Activated CD8-positive, alpha-beta memory T cell treated with anti-CD3 and anti-CD28 coated beads, Interleukin-2, amount 10 ng/mL, durations not matched to agents 7 days and 5 days (primary cell): ENCODE measurements at places on chromosomes 1 and 21. TPM values are rescaled to one million over a fixed set of nuclear protein-coding genes. Genes with fewer than 3 reads are reported as not detected.

DNA sequence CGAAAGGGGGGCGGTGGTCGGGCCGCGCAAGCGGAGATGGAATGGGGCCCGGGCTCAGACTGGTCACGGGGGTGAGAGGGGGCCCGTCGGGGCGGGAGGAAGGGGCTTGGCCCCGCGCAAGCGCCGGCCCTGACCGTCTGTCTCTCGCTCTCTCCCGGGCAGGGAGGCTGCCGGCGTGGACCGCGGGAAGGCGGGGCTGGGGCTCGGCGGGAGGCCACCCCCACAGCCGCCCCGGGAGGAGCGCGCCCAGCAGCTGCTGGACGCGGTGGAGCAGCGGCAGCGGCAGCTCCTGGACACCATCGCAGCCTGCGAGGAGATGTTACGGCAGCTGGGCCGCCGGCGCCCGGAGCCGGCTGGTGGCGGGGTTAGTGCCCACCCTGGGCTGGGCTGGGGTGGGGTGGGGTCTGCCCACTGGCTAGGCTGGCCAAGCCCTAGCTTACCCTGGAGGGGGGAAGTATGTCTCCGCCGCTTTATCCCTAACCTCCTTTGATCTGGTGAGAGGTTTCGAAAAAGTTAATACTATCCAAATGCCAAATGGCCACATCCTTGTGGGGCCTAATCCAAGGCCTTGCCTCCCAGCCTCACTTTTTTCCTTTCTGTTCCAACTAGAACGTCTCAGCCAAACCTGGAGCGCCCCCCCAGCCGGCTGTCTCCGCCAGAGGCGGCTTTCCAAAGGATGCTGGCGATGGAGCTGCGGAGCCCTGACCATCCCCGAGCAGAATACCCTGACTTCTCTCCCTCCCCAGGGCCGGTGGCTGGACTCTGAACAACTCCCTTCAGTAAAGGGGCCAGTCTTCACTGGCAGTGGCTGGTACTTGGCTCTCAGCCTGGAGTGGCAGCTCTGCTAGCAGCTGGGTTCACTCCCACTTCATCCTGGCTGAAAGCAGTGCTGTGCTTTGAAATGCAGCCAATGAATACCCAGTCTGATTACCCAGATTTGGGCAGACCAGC, 636 bp upstream of the YRDC start:
- H3K27ac ChIP-seq, result peak overlapping the region; percentile 88
- no peaks in the 10 kb centered on the region for H3K27me3 ChIP-seq
- H3K4me3 ChIP-seq, result peak overlapping the region; percentile 87
- DNase-seq, result no peak
- H3K36me3 ChIP-seq, result peaks cover 30% of the 10 kb centered on the region

DNA sequence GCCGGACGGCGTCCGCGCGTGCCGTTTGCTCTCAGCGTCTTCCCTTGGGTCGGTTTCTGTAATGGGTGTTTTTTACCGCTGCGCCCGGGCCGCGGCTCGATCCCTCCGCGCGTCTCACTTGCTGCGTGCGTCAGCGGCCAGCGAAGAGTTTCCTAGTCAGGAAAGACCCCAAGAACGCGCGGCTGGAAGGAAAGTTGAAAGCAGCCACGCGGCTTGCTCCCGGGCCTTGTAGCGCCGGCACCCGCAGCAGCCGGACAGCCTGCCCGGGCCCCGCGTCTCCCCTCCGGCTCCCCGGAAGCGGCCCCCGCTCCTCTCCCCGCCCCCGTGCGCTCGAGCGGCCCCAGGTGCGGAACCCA, 159.8 kb downstream of the RUNX1 start:
- H3K4me3 ChIP-seq, result peak overlapping the region; percentile 83
- peaks cover 42% of the 10 kb centered on the region for H3K4me1 ChIP-seq
- H3K36me3 ChIP-seq, result peaks cover 7% of the 10 kb centered on the region
- H3K27ac ChIP-seq, result peak overlapping the region; percentile 95
- peaks cover 9% of the 10 kb centered on the region for H3K27me3 ChIP-seq

The FMO1 gene
- not detected for total RNA-seq

DNA sequence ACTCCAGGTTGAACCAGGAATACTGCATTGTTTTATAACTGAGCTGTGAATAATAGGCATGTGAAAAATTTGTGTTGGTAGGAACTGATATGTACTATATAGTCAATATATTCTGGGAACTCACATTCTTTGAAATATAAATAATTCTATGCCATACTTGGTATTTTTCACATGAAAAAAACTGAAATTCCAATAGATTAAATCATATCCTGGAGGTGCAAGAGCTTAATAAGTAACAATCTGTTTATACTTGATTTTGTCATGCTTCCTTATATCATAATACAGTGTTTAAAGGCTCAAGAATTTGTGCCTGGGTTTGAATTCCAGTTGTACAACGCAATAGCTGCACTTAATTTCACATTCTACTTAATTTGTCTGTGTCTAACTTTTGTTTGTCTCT, 387.0 kb downstream of the USP25 start:
- no peak overlapping the region for H3K27ac ChIP-seq
- no peaks in the 10 kb centered on the region for H3K4me1 ChIP-seq
- no peak overlapping the region for H3K4me3 ChIP-seq
- DNase-seq, result no peak
- no peaks in the 10 kb centered on the region for H3K27me3 ChIP-seq

DNA sequence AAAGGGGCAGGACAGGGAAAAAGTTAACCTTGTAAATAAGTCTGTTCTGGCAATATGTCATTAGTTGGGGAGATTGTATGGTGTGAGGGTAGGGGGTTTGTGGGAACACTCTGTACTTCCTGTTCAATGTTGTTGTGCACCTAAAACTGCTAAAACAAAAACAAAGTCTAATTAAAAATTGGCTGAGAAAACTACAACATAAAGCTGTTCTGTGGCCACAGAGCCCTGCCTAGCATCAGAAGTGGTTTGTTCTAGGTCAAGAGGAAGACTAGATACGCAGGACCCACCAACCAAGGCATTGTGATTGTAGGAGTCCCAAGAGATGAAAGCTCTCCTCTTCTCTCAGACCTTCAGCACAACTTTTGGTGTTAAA, 81.0 kb upstream of the LRRC8D start:
- H3K4me1 ChIP-seq, result peaks cover 39% of the 10 kb centered on the region
- H3K36me3 ChIP-seq, result peaks cover 12% of the 10 kb centered on the region
- no peak for DNase-seq
- H3K27ac ChIP-seq, result peak overlapping the region; percentile 83
- H3K4me3 ChIP-seq, result peak overlapping the region; percentile 48

DNA sequence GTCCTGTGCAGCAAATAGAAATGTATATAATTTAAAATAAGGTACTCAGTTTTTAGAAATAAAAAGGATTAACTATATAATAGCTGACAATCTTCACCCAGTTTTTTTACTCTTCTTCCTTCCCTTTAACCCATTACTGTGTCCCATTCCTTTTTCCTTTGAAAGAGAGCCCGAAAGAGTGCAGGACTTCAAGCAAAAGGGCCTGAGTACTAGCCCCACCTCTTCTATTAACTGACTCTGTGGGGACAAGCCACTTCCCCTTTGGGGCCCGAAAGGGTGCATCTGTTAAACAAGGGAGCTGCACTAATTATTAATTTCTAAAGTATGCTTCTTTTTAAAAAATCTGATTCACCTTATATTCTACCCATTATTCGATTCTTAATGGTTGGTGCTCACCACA, 3.3 kb downstream of the USP24 start:
- H3K27me3 ChIP-seq, result no peaks in the 10 kb centered on the region
- peaks cover 63% of the 10 kb centered on the region for H3K4me1 ChIP-seq
- peak overlapping the region; percentile 89 for H3K27ac ChIP-seq
- peak overlapping the region; percentile 86 for H3K4me3 ChIP-seq
- peak; percentile 58 for DNase-seq

GRCh38 chr1:150273311-150273710, 721 bp downstream of the C1orf54 start:
- no peak for DNase-seq
- no peak overlapping the region for H3K27ac ChIP-seq
- no peaks in the 10 kb centered on the region for H3K27me3 ChIP-seq
- no peak overlapping the region for H3K4me3 ChIP-seq

DNA sequence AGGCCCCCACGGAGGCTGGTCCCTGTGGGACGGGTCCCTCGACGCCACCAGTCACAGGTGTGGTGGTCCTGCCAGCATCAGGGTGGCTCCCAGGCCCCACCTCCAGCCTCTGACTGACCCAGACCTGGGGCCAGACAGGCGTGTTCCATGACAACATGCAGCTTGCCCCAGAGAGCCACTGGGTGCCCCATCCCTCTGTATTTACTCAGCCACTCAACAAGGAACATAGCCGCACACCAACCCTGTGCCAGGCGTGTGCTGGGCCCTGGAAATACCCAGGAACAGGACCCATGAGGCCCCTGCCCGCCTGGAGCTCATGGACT, 65.4 kb downstream of the MATN1 start:
- no peaks in the 10 kb centered on the region for H3K4me1 ChIP-seq
- H3K36me3 ChIP-seq, result peaks cover 2% of the 10 kb centered on the region
- H3K4me3 ChIP-seq, result no peak overlapping the region
- H3K27ac ChIP-seq, result no peak overlapping the region
- no peak for DNase-seq

- peak overlapping the region; percentile 38 for H3K4me3 ChIP-seq
- DNase-seq, result peak; percentile 41
- H3K36me3 ChIP-seq, result peaks cover 53% of the 10 kb centered on the region
- peaks cover 73% of the 10 kb centered on the region for H3K27me3 ChIP-seq
- peaks cover 36% of the 10 kb centered on the region for H3K4me1 ChIP-seq
These were observed 25.5 kb downstream of the MAN1C1 start for GRCh38 chr1:25641931-25642573.

DNA sequence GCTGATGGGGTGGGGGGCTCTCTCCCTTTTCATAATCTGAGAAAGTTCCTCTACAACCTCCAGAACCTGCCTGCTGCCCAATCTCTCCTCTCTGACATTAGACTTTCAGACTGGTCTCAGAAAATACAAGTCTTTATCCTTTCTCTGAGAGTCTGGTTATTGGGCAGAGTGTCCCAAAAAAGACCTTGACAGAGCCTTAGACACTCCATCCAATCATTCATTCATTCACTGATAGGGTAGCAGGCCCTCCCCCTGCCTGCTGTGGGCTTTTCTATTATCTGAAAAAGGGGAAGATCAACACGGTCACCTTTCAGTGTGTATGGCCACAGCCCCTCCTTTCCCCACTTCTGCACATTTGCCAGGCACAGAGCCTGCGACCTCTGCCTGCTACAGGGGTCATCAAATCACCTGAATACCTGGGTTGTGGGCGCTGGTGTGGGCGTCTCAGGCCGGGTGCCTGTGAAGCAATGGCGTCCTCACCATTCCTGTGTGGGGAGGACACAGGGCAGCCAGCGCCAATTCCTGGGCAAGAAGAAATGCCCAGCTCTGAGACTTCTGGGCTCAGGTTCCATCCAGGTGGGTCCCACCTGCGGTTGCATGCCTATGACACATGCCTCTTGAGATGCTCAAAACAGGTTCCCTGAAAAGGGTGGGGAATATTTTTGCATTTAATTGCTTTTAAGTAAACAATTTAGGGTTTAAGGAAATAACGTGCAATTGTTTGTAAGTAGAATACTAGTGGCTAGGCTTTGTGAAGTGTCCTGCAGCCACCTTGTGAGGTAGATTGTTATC, 52.8 kb downstream of the ELK4 start:
- DNase-seq, result peak; percentile 30
- H3K4me1 ChIP-seq, result peaks cover 16% of the 10 kb centered on the region
- no peak overlapping the region for H3K4me3 ChIP-seq
- peaks cover 16% of the 10 kb centered on the region for H3K27me3 ChIP-seq
- H3K36me3 ChIP-seq, result no peaks in the 10 kb centered on the region
- no peak overlapping the region for H3K27ac ChIP-seq

DNA sequence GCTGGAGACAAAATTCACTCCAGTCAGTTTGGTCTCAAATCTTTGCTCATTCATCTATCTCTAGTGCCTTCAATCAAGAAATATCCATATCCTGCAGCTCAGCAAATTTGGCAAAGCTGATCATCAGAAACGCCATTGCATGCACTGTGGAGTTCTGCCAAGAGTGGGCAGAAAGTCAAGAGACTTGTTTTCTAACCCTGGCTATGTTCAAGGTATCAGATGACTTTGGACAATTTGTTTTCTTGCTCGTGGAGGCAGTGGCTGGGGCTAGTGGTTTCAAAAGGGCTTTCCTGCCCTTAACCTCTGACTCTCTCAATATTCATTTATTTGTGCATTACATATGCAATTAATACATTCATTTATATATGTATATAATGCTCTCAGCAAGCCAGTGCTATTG, 12.8 kb upstream of the LRRC52 start:
- no peak overlapping the region for H3K27ac ChIP-seq
- no peak for DNase-seq
- no peak overlapping the region for H3K4me3 ChIP-seq
- no peaks in the 10 kb centered on the region for H3K36me3 ChIP-seq
- H3K27me3 ChIP-seq, result peaks cover 40% of the 10 kb centered on the region

DNA sequence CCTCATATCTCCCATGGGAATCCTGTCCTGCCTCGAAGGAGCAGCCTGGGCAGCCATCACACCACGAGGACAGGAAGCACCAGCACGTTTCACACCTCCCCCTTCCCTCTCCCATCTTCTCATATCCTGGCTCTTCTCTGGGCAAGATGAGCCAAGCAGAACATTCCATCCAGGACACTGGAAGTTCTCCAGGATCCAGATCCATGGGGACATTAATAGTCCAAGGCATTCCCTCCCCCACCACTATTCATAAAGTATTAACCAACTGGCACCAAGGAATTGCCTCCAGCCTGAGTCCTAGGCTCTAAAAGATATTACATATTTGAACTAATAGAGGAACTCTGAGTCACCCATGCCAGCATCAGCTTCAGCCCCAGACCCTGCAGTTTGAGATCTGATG, 8.7 kb downstream of the SLAMF8 start:
- H3K4me1 ChIP-seq, result peaks cover 9% of the 10 kb centered on the region
- no peak for DNase-seq
- no peak overlapping the region for H3K4me3 ChIP-seq

The MR1 gene
- total RNA-seq, result 38.7 TPM

DNA sequence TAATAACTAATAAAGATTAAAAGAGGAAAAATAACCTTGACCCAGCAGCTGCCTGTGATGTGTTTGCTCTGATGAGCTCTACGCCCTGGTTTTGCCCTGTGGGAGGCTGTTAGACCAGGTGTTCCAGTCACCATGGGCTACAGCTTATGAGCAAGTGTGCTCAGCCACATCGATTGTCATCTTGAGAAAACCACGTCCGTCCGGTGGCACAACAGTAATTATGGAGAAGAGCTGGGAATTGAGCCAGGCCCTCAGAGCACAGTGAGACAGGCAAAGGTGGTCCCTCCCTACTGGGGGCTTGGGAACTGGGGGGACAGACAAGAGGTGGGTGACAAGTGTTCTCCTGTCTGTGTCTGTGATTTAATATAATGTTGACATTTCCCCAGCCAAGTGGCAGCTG, 420.5 kb downstream of the MATN1 start:
- H3K4me1 ChIP-seq, result no peaks in the 10 kb centered on the region
- no peaks in the 10 kb centered on the region for H3K27me3 ChIP-seq
- no peak overlapping the region for H3K4me3 ChIP-seq
- no peak for DNase-seq
- H3K36me3 ChIP-seq, result no peaks in the 10 kb centered on the region
- H3K27ac ChIP-seq, result no peak overlapping the region

GRCh38 chr1:228785366-228786330, 50.4 kb downstream of the RHOU start:
- no peak overlapping the region for H3K4me3 ChIP-seq
- H3K27me3 ChIP-seq, result peaks cover 8% of the 10 kb centered on the region
- DNase-seq, result no peak

- no peaks in the 10 kb centered on the region for H3K27me3 ChIP-seq
- no peaks in the 10 kb centered on the region for H3K36me3 ChIP-seq
- H3K27ac ChIP-seq, result no peak overlapping the region
These were observed 63.1 kb upstream of the MUTYH start for GRCh38 chr1:45403298-45403697.

The KLHDC8A gene
- total RNA-seq, result not detected
